Activated CD4-positive, alpha-beta T cell treated with anti-CD3 and anti-CD28 coated beads, Interleukin-2, amount 10 ng/mL, durations not matched to agents 7 days and 5 days (primary cell): ENCODE measurements at places on chromosomes 7 and 10. TPM values are rescaled to one million over a fixed set of nuclear protein-coding genes. Genes with fewer than 3 reads are reported as not detected.

DNA sequence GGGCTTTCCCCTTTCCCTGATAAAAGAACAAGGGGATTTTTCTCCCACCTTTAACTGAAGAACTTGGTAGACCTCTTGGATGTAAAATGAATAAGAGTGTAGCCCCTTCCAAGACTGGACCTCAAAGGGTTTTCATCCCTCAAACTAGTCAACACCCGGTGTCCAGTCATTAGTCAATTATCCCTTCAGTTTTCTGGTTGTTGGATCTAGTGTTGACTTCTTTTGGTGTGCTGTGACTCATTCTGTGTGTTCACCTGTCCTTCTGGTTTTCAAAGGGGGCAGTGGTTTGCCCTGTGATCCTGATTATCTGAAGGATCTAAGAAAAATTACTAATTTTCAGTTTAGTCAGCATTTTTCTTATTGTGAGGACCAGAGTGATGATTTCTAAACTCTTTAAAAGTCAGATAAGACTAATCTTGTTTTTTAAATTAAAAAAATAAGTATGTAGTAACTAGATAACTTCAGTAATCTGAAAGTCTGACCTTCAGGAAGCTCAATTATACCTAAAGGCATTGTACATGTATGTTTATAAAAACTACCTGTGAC lies 583.5 kb downstream of the CNTNAP2 start:
- DNase-seq, result no peak
- no peak overlapping the region for H3K27ac ChIP-seq
- no peaks in the 10 kb centered on the region for H3K4me1 ChIP-seq
- H3K4me3 ChIP-seq, result no peak overlapping the region

DNA sequence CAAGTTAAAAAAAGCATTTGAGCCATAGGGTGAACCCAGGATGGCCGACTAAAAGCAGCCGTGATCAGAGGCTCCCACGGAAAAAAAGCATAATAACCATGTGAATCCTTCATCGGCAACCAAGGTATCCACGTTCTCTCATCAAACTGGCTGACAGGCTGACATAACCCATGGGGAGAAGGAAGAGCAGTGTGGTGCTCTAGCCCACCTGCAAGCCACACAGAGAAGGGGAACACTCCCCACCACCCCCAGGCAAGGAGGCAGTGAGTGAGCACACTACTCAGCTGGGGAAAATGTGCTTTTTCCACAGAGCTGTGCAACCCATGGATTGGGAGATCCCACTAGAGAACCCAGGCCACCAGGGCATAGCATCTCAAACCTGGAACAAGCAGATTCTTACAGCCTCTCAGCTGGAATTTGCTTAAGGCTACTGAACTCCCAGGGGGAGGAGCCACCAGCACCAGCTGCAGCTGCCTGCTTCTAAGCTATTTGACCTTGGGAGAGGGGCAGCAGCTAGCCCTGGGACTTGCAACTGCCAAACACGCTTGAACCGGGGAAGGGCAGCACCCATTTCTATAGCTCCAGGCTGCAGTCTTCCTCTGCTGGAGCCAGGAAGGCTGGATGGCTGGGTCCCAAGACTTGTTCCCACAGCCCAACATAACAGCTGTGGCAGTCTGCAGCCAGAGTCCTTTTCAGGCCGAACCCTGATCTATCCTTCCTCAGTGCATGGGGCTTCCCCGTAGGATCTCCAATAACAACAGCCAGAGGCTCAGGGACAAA lies 178.2 kb upstream of the NRG3 start:
- H3K27me3 ChIP-seq, result no peaks in the 10 kb centered on the region
- no peak overlapping the region for H3K4me3 ChIP-seq
- DNase-seq, result no peak
- H3K27ac ChIP-seq, result no peak overlapping the region

GRCh38 chr10:69220041-69220451 lies at the start of gene HKDC1:
Gene HKDC1 (plus strand): TSS chr10:69220332. CDS start chr10:69220436, 104 bp downstream.
- H3K27ac ChIP-seq, result peak within 1 kb of the TSS; percentile 41
- no peaks in the 10 kb centered on the region for H3K36me3 ChIP-seq
- DNase-seq, result no peak
- H3K4me1 ChIP-seq, result peaks cover 56% of the 10 kb centered on the region

- peaks cover 12% of the 10 kb centered on the region for H3K4me1 ChIP-seq
- H3K4me3 ChIP-seq, result no peak overlapping the region
- H3K27me3 ChIP-seq, result no peaks in the 10 kb centered on the region
- no peak for DNase-seq
- no peak overlapping the region for H3K27ac ChIP-seq
Measured at GRCh38 chr7:36863901-36864701, 139.8 kb upstream of the AOAH start.

Gene CALHM3
- 0.17 TPM for total RNA-seq

Gene TMEM140
- 25.3 TPM for total RNA-seq
